Stimulated activated CD4-positive, alpha-beta T cell treated with anti-CD3 and anti-CD28 coated beads, TNF-alpha, amount 100 ng/mL, for 48 hours (primary cell): ENCODE measurements at places on chromosomes 2 and 18.

DNA sequence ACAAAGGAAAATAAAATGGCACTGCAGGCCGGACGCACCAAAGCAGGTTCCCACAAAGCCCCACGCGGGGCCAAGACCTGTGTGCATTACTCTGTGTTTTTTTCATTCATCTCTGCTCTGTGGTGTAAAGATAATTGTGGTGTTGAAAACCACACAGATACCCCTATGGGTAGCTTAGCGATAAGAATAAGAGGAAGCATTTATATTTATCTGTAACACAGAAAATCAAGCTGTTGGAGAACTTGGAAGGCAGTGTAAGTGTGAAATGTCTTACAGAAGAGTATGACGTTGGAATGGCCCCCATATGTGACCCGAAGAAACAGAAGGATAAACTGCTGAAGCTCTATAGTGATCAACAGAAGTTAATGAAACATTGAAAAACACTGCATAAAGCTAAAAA, 20.3 kb upstream of the MARCO start:
- DNase-seq: no peak

DNA sequence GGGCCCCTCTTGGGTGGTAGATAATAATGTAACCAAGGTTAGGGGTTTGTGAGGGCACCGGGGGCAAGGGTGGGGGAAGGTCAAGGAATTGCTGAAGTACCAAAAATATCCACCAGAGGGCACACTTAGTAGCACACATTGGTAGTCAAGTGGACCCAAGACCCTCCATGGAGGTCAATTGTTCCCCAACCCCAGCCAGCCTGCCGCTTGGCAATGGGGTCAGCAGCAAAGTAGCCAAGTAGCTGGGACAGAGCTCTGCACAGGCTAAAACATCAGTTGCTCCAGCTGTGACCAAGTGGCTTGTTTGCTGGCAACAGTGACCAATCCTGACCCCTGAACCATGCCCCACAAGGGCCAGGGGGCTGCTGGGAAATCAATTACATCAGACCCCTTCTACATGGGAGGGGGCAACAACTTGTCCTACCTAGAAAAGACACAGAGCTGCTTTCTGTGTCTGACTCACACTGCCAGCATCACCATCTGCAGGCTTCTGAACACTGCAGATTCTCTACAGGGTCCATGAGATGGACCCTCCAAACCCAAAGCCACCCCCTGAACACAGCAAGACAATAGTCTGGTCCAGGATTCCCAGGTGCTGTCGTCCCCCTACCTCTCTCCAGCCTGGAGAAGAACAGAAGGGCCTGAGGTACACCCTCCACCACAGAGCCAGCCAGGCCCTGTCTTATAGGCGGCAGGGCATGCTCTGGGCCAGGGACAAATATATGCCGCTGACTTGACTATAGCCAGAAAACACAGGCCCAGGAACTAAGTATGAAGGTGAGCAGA, 76.0 kb downstream of the EMX1 start:
- peak; percentile 21 for DNase-seq

- DNase-seq: no peak
Observed at GRCh38 chr2:45899926-45900325, 248.5 kb downstream of the PRKCE start.

- no peak for DNase-seq
Observed at GRCh38 chr2:147511491-147511948, 333.3 kb upstream of the ACVR2A start.

- DNase-seq: no peak
Observed at GRCh38 chr2:36455011-36455410, 99.4 kb downstream of the CRIM1 start.

DNA sequence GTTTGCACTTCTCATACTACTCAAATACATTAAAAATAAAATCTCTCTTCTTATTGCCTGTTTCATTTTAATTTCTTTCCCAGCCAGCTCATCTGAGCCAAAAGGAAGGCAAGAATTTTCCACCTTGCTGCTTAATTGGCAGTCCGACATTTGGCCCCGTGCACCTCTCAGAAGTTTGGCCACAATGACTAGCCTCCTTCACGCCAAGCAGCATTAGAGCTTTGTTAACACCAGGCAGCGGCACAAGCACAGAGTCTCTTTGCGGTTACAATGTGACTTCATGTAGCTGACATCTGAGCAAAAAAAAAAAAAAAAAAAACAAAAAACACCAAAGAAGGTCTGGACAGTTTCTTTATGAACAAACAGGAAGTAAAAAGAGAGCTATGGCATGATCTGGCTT, 248.9 kb downstream of the OSR1 start:
- no peak for DNase-seq
